ENCODE measurements at places on chromosomes 2 and 18.
A peak's percentile ranks its signal among the peaks of the same experiment; 100 is the strongest.

- no peak for DNase-seq
These were observed 10.9 kb downstream of the APCDD1 start for GRCh38 chr18:10465174-10465939.

- no peak for DNase-seq
These were observed 286.2 kb upstream of the TRIB2 start for GRCh38 chr2:12430407-12431133.

DNA sequence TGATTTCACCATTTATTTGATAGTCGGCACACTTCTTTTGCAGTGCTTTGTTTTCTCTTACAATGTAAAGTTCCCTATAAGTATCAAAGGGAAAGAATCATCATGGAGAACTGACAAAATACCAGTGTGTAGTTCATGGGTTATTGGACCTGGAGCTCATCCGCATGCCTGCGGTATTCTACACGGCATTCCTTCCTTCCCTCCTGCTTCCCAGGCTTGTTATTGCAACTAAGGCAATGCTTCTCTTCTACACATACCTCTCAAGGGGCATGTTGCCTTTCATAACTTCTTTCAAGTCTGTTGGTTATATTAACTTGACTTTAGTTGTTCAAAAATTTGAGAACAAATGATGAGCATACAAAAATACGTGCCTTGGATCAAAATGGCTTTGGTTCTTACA is 24.3 kb upstream of the FAP start:
- DNase-seq: no peak

- no peak for DNase-seq
These were observed 68.7 kb upstream of the ACSL3 start for GRCh38 chr2:222792001-222792611.

- DNase-seq: peak; percentile 51
These were observed 669 bp downstream of the MARCHF7 start for GRCh38 chr2:159712929-159713420.

- no peak for DNase-seq
These were observed 322.1 kb downstream of the HRH4 start for GRCh38 chr18:24782566-24782965.

GRCh38 chr2:8548619-8549150 is 133.2 kb upstream of the ID2 start:
- DNase-seq: peak; percentile 91

- no peak for DNase-seq
These were observed 49.0 kb downstream of the SETBP1 start for GRCh38 chr18:44729631-44730101.

GRCh38 chr2:43306197-43306596 is 79.8 kb upstream of the ZFP36L2 start:
- DNase-seq: no peak

- no peak for DNase-seq
These were observed 47.8 kb downstream of the GREB1L start for GRCh38 chr18:21289827-21290226.

DNA sequence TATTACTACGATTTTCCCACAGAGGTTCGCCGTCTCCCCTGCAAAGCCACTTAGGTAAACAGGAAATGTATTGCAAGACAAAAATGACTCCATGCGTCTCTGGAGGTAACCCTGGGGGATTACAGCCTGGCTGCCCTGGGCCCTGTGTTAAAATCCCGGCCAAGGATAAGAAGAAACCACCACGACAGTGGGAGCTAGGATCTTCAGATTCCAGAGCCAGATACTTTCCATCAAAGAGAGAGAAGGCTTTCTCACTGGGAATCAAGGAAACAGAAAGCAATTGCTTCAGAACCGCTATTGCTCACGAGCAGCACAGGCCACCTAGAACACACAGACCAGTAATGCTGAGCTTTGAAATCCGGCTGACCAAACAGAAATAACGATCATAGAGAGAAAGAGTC is 97.9 kb upstream of the ZNF516 start:
- peak; percentile 68 for DNase-seq

DNA sequence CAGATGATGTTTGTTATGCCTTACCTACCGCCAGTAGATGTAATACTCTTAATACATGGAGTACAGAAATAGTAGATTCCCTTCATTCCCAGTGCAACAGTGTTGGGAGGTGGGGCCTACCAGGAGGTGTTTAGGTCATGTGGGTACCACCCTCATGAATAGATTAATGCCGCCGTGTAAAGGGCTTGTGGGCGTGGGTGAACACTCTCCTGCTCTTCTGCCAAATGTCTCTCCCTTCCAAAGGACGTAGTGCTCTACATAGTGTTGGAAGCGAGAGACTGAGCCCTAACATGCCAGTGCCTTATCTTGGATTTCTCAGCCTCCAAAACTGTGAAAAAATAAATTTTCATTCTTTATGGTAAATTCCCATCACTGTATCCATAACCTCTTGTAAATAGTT is 30.1 kb downstream of the PLEKHA3 start:
- no peak for DNase-seq

- no peak for DNase-seq
These were observed 333.1 kb upstream of the VWC2L start for GRCh38 chr2:214077727-214078126.

GRCh38 chr18:67376372-67376771 is 140.1 kb downstream of the DSEL start:
- no peak for DNase-seq

GRCh38 chr2:222754324-222754930 is 83.0 kb downstream of the MOGAT1 start:
- DNase-seq: no peak

DNA sequence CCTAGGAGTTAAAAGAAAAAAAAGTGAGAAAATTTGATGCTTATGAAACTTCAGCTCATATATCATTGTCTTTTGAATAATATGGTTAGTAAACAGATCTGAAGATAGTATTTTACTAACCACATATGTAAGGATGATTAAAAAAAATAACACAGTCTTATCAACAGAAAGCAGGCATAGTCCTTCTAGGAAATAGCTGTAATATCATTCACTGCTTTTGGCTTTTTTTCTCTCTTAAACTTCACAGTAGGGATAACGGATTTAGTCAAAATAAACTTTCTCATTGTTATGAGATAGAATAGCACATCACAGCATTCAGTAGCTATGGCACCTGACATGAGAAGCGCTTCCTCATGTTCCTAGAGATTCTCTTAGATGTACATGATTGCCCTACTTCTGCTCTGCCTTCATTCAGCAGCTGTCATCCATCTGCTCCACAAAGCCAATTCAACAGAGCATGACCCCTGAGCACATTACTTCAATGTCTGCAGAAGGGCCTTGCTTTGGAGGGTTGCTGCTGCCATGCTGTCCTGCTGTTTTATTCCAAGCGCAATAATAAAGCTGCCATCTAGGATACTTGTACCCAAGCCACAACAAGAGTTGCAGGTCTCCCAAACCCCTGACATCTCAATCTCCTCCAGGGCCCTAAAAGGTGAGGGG is 67.0 kb downstream of the TTC21B start:
- DNase-seq: no peak

GRCh38 chr2:205913668-205914067 is 172.3 kb downstream of the INO80D start:
- DNase-seq: peak; percentile 13

GRCh38 chr2:218983934-218984238 is 1.1 kb downstream of the FEV start:
- DNase-seq: no peak

- DNase-seq: no peak
These were observed 69.1 kb upstream of the AFF3 start for GRCh38 chr2:100211521-100211920.

GRCh38 chr2:177682006-177682405 is 289.4 kb downstream of the AGPS start:
- DNase-seq: no peak

DNA sequence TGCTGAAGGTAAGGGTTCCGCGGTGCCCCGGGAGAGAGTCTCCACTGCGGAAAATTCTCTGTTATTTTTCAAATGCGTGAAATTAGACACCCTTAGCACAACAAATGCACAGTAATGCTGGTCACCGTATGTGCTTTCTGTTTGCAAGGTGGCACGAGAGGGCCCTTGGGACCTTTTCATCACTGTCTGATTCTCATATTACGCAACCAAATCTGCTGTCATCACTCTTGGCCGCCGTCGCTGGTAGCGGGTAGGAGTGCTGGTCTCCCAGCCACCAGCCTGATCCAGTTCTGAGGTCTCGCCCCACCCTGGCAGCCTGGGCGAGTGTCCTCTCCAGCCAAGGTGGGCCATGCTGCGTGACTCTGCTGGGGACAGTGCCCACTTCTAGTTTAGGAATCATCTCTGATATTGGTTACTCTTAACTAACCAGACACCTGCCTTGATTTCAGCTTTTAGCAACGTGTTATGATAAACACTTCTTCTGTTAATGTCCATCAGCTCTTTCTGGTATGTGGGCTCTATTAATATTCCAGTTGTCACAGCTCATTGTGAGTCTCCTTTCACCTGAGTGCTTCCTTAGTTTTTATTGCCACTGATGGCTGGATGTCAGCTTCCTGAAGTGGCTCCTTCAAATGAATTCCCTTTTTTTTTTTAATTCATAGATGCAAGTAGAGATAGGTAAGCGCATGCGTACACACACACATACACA is 199.4 kb downstream of the GBX2 start:
- no peak for DNase-seq

DNA sequence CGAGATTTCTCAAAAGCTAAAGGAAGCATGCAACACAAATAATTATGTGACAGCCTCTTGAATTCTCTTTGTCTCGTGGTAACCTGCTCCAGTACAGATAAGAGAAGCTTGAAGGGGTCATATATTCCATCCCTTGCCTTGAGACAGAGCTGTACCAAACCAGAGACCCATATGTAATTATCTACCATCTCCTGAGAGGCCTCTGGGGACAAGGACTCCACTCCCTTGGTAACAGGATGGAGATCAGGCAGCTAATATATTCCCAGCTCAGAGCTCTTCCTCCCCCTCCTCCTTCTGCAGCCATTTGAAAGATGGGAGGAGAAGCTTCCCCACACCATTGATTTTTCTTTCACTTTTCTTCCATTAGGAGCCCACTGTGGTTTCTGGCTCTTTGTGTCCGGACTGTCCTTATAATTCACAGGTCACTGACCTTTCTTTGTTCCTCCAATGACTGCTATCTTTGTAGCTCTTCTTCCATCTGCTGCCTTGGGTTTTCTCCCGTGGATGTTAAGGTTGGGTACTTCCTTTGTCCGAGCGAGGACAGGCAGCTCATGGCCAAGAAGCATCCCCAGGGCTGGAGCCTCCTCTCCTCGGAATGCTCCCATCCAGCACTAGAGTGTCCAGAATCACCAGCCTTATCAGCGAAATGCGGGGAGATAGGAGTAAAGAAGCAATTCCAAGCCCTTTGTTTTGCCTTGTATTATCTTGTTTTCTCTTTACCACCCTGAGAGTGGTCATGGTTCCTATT is 72.6 kb upstream of the STPG4 start:
- peak; percentile 58 for DNase-seq

GRCh38 chr2:9739531-9739964 is 103.7 kb upstream of the TAF1B start:
- peak; percentile 54 for DNase-seq

GRCh38 chr2:201216918-201217317 is 34.0 kb downstream of the CASP10 start:
- DNase-seq: no peak

DNA sequence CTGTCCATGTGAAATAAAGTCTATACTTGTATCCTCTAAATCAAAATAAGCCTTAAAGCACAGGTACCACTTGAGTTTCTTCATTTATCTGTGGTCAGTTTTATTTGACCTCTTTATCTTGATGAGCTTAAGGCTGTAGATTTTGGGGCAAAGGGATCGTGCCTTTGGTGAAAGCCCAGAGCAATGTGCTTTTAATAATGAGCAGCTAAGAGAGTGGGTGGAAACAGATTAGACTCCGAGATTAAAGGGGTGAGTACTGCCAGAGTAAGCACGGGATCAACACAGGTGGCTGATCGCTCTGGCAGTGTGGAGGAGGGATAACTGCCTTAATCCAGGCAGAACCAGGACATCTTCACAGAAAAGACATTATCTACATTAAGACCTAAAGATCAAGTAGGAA is 280.4 kb downstream of the TDRD15 start:
- DNase-seq: no peak
